Mesothelial cell of epicardium (in vitro differentiated cells): ENCODE measurements at places on chromosomes 4 and X. TPM values are rescaled to one million over a fixed set of nuclear protein-coding genes. Genes with fewer than 3 reads are reported as not detected.

POU4F2 gene
- total RNA-seq = not detected in 3 replicates

BMP2K gene
- 22.2 to 23.2 TPM (median 22.3 TPM) in 3 replicates for total RNA-seq

SPANXA1 gene
- not detected in 3 replicates for total RNA-seq

SOX3 gene
- not detected in 3 replicates for total RNA-seq

MAGEB5 gene
- total RNA-seq = not detected in 3 replicates

BEND4 gene
- 0.38 to 0.69 TPM (median 0.68 TPM) in 3 replicates for total RNA-seq

BST1 gene
- total RNA-seq = 0.42 to 1.0 TPM (median 0.58 TPM) in 3 replicates

KLF8 gene
- 9.6 to 9.8 TPM (median 9.7 TPM) in 3 replicates for total RNA-seq

DNA sequence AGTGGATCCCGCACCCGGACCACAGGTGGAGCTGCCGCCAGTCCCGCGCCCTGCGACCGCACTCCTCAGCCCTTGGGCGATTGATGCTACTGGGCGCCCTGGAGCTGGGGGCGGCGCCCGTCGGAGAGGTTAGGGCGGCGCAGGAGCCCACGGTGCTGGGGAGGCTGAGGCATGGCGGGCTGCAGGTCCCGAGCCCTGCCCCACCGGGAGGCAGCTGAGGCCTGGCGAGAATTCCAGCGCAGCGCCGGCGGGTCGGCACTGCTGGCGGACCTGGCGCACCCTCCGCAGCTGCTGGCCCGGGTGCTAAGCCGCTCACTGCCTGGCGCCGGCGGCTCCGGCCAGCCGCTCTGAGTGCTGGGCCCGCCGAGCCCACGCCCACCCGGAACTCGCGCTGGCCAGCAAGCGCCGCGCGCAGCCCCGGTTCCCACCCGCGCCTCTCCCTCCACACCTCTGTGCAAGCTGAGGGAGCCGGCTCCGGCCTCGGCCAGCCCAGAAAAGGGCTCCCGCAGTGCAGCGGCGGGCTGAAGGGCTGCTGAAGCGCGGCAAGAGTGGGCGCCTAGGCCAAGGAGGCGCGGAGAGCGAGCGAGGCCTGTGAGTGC lies 1256.5 kb downstream of the STIM2 start:
- no peak for DNase-seq

DNA sequence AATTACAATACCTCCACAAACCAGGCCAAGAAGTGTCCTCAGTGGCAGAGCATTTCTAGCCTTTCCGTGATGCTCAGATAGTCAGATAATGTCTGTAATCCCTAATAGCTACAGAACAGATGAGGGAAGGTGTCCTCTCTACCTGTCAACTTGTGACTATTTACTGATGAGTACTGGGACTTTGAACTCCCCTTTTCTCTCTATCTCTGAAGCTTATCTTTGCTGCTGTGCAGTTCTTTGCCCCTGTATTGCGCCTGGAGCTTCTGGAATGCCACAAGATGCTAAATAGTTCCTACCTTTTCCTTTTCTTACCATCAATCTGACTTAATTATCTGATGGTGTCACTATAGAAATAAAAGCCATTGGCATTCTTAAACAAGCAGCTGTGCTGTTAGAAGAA lies 30.5 kb downstream of the FGF2 start:
- DNase-seq = no peak

DNA sequence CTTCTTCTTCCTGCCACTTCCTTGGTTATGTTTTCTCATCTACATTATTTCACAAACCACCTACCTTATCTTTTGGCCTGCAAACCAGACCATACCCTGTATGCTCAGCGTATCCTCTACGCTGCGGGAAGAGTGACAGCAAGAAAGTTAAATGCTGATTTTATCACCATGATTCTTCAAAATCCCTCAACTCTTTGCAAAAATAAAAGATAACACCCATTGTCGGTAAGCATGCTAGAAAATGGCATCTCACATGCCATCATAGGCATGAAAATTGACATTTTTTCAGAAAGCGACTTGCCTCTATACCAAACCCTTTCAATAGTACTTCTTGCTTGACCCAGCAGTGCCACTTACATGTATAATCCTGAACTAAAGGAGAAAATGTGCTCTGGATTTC lies 102.0 kb downstream of the HPGD start:
- no peak for DNase-seq

- no peak for DNase-seq
Observed at GRCh38 chrX:16171039-16171438, 3.8 kb downstream of the MAGEB17 start.

GRCh38 chr4:125084608-125085007 lies 230.1 kb upstream of the FAT4 start:
- DNase-seq = no peak

GRCh38 chr4:162274354-162274753 lies 110.6 kb upstream of the FSTL5 start:
- no peak for DNase-seq

GRCh38 chr4:151736361-151736760 lies 24.4 kb downstream of the GATB start:
- DNase-seq = no peak

DNA sequence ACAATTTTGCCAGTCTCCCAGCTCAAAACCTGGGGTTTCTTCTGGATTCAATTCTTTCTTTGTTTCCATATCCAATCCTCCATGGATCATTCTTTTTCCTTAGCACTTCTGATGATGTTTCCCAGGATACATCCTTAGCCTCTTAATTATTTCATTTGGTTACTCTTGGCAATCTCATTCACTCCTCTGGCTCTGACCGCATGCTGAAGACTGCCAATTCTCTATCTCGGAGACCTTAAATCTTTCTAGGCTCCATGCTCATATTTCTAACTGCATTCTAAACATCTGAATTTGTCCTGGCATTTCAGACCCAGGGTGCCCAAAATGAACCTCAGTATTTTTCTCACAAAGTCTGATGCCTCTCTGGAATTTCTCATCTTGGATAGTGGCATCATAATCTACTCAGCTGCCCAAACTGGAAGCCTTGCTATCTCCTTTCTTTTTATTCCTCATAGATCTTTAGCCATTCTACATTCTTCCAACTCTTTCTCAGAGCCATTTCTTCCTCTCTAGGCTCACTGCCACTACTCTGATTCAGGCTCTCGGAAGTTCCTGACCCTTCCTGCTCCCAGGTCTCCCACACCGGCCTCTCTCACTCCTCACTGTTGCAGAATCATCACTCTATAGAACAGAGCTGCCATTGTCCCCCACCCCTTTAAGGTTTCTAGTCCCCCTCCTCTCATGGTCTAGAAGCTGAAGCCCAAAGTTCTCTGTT lies 290.2 kb downstream of the CAMK2D start:
- DNase-seq = no peak

DNA sequence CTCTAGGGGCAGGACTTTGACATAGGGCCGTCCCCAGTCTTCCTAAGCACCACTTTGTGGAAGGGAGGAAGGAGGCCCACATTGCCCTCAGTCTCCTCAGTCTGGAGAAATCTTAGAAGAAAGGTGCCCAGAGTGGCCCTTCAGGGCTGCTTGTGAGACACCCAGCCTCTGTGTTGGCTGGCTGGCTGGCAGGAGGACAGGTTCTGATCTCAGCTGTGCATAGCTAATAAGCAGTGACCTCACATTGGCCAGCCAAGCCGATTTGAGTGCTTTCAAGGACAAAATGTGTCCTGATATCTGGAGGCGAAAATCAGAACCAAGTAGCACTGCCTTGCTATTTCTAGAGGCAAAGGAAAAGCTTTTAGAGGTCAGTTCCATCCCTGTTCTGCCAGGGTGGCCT lies 211.5 kb downstream of the BCOR start:
- DNase-seq = no peak

DNA sequence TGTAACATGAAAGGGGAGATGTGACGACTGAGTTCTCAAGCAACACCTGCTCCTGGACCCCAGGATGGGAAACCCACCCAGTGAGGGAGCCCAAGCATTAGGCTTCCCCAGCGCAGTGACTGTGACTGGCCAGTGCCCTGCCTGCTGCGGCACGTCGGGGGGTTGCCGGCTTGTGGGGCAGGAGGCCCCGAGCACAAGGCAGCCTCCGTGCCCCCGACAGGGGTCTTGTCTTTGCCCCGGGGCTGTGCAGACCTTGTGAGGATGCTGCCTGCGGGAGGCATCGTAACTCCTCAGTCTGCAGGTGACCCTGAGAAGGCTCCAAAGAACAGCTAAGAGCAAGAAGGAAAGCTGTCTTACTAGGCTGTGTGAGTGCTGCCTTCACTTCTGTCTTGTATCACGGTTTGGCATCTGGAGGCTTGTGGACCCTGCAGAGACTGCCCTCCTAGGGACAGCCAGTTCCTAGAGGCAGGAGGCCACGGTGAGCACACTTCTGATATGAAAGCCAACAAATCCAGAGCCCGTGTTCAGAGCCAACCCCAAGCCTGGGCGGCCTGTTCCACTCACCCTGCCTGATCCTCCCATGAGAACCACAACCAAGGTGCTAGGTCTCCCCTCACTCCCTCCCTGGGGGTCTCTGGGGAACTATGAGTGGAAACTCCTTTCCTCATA lies 47.7 kb downstream of the FGFRL1 start:
- no peak for DNase-seq

GRCh38 chr4:128521648-128522111 lies 234.1 kb upstream of the PGRMC2 start:
- no peak for DNase-seq

- no peak for DNase-seq
Observed at GRCh38 chr4:183985786-183986185, 80.7 kb downstream of the STOX2 start.

DNA sequence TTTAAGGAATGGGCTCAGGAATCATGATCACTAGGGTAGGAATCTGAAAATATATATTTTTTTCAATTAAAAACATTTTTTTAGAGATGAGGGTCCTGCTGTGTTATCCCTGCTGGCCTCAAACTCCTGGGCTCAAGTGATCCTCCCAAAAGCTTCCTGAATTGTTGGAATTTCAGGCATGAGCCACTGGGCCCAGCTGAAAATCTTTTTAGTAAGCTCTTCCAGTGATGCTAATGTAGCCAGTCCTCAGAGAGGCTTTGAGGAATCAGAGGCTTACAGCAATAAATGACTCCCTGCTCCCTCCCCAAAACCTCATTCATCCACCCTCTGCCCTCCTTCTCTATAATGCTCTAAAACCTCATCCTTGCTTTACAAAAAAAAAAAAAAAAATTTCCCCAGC lies 129.5 kb downstream of the ZIC3 start:
- no peak for DNase-seq

- no peak for DNase-seq
Observed at GRCh38 chrX:17553469-17553868, 178.5 kb downstream of the NHS start.

DNA sequence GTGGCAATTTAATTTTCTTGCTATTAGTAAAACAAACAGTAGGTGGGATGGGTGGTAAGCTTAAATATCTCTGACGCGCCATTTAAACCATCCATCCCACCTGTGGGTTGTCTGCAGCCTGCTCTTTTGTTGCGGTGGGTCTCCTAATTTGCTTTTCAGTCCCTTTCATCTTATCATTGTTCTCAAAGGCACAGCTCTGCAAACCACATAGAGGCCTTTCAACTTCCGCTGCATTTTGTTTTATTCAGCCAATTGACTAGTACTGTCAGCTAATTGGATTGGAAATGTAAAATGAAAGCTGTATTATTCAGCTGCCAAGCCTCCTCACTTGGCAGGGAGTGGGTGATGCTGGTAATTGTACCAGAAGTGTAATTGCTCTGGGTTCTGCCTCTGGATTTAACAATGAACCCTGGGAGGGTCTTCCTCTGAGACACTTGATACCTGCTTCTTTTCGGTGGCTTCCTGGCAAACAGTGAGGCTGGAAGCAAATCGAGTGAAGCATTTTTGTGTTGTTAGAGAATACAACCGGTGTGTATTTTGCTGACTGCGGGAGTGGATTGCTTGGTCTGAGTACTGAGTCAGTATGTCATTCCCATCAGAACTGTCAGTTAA lies 165.6 kb downstream of the FRAS1 start:
- DNase-seq = no peak

DNA sequence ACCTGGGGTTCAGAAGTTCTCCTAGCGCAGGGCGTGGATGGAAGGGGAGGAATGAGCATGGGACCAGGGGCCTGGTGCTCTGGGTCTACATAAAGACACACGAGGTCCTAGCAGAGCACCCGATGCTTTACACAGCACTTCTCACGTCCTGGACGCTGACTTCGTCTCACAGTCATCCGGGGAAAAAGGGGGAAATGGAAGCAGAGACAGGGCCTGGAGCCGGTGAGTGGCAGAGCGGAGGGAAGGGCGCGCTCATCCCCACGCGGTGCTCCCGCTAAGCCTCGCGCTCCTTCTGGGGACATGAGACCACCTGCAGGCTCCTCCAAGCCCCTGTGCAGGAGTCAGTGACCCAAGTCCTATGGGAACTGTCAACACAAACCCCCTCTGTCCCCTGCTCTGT lies 157.7 kb downstream of the AFAP1 start:
- DNase-seq = no peak

GRCh38 chrX:19560611-19561010 lies 45.3 kb upstream of the MAP3K15 start:
- DNase-seq = no peak

DNA sequence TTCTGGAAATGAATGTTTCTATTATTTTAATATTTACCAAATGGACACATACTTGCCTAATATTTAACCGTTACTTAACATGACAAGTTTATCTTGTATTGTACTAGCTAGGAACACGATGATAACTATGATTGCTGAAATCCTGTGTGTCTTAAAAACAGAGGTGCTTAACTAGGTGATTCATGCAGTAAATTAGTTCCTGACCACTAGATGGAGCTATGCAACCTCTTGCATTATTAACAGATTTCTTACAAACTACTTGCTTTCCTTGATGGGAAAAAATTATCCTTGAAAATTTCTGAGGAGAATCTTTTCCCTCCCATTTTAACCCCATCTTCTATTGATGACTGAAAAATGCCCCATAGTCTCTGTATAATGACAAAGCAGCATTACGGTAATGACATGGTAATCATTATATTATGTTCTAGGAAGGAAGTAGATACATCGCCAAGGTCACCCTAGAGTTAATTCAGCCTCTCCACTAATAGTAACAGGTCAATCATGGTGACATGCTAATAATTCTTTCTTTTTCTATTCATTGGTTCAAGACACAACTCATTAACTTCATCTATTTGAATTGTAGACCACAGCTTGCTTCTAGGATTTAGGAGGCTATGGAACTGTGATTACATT lies 844.2 kb downstream of the RAPGEF2 start:
- DNase-seq = no peak

GRCh38 chr4:16111533-16111932 lies 27.7 kb upstream of the PROM1 start:
- no peak for DNase-seq

- no peak for DNase-seq
Observed at GRCh38 chrX:155009994-155010472, 12.5 kb downstream of the F8 start.

- no peak for DNase-seq
Observed at GRCh38 chr4:186260117-186260503, 5.9 kb upstream of the F11 start.

DNA sequence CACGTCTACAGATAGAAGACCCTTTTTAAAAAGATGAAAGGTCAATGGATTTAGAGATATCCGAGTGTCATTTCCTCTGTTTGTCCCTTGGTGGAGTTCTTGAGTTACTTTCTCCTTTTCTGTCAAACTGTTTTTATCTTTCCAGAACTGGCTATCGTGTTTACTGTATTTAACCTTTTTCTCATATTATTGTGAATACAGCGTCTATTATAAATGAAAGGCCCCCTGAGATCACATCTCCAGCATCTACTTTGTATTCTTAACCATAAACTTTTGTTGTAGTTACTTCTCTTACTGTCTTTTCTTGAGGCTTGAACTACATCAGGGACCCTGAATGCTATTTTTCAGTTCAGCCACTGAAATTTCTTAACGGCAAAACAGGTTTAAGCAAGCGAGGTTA lies 4.0 kb upstream of the PCDH7 start:
- DNase-seq = no peak

- DNase-seq = no peak
Observed at GRCh38 chr4:77308843-77309242, 151.8 kb downstream of the CCNG2 start.

GRCh38 chrX:41381685-41382084 lies 47.7 kb downstream of the DDX3X start:
- DNase-seq = no peak
